ENCODE measurements at places on chromosomes 16 and 17.

- DNase-seq = no peak
Measured at GRCh38 chr17:72515291-72516065, 394.7 kb downstream of the SOX9 start.

- DNase-seq = no peak
Measured at GRCh38 chr17:13337151-13337550, 264.6 kb downstream of the HS3ST3A1 start.

GRCh38 chr16:57192146-57192545 is 6.0 kb downstream of the RSPRY1 start:
- no peak for DNase-seq

DNA sequence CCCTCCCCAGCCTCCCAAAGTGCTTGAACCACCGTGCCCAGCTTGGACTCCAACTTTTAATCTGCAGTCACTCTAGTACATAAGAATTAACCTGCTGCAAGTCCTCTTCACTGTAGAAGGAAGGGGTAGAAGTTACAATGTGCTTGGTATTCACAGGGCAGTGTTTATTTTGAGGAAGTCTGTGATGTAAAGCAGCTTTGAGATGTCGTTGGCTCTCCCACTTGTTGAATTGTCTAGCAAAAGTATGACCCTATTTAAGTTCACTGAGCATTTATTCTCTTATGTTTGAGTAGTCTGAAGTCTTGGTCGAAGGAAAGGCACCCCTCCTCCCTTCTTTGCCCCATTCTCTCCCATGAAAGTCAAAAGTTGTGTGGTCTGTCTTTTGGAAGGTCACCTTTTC is 28.2 kb downstream of the SF3B3 start:
- no peak for DNase-seq

GRCh38 chr16:28879261-28879840 is 1.1 kb downstream of the ATP2A1 start:
- DNase-seq = no peak

- no peak for DNase-seq
Measured at GRCh38 chr17:72167593-72167992, 46.8 kb downstream of the SOX9 start.

- DNase-seq = no peak
Measured at GRCh38 chr16:83878838-83879237, 20.1 kb upstream of the MLYCD start.

DNA sequence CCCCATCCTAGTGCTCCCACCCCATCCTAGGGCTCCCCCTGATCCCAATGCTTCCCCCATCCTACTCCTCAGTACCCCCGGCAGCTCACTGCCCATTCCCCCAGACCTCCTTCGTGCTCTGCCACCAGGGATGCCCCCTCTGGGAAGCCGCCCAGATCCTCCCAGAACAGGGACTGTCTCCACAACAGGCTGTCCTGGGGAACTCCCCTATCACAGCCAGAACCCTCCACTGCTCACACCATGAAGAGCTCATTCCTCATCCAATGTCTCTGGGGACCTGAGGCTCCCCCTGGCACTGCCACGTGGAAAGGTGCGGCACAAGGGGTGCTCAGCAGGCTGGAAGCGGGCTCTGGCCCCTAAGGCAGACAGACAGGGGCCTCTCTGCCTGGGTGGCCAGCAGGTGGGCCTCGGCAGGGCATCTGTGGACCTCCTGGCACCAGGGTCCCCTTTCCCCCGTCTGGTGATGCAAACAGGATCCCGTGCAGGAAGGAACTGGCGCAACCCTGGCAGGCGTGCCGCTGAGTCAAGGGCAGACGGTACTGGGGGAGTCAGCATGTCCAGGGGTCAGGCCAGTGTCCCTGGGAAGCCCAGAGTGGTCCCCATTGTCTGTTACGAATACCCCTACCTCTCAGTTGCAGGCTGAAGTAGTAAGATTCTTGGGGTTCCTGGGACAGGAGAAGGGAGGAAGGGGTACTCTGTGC is 14.8 kb upstream of the PVALEF start:
- no peak for DNase-seq

DNA sequence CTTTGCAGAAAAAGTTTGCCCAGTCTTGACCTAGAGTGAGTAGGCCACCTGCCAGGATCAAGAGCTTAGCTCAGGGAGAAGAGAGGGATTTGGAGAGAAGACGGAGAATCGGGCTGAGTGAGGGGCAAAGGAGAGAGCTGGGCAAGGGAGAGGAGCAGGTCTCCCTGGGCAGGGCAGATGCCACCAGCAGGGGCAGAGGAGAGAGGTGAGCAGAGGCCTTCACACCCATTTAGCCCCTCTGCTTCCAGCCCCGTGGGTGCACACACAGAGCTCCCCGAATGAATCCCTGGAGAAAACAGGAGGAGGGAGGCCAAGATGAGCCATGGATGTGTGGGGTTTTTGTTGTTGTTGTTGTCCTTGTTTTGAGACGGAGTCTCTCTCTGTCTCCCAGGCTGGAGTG is 29.2 kb downstream of the TBX4 start:
- DNase-seq = no peak

DNA sequence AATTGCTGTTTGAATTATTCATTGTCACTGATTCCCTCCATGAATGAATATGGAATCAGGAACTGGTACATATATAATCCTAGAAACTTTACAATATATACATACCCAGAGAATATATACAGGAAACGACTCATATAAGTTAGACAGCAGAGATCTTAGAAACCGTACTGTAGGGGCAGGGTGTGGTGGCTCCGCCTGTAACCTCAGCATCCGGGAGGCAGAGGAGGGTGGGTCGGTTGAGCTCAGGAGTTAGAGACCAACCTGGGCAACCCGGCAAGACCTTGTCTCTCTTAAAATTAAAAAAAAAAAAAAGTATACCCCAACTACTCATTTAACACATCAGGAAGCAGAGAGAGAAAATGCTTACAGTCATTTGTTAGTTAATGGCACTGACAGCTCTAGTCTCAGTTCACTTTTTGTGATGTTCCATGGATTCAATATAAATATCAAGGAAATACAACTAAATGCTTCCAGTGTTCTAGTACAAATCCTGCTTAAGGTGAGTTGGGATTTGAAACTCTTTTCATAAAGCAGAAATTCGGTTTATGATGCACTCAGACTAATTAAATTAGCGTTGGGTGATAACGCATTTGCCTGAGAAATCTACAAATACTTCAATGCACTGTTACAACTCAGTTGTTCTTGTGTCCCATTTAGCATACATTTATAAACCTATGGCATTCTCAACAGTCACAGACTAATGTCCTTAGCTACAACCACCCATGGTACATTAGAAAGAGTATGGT is 5.6 kb downstream of the GLG1 start:
- peak; percentile 41 for DNase-seq

DNA sequence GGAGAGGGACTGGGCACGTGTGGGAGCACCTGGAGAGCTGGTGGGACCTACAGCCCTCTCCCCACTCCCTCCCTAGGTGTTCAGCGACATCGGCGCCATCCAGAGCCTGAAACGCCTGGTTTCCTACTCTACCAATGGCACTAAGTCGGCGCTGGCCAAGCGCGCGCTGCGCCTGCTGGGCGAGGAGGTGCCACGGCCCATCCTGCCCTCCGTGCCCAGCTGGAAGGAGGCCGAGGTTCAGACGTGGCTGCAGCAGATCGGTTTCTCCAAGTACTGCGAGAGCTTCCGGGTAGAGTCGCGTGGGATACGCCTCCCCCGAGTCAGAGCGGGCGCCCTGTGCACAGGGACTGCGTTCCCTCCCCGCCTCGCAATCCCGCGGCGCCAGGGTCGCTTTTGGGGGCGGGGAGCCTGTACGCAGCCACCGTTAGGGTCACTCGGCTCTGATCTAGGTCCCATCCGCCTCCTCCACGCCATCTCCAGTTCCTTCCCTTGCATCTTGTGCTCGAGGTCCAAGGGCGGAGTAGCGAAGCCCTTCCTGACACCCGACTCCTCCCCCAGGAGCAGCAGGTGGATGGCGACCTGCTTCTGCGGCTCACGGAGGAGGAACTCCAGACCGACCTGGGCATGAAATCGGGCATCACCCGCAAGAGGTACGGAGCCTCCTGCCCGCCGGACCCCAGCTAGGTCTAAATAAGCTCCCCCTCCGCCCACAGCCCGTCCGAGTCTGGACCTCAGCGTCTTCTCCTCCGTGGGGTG is 13.0 kb downstream of the SARM1 start:
- peak; percentile 25 for DNase-seq

DNA sequence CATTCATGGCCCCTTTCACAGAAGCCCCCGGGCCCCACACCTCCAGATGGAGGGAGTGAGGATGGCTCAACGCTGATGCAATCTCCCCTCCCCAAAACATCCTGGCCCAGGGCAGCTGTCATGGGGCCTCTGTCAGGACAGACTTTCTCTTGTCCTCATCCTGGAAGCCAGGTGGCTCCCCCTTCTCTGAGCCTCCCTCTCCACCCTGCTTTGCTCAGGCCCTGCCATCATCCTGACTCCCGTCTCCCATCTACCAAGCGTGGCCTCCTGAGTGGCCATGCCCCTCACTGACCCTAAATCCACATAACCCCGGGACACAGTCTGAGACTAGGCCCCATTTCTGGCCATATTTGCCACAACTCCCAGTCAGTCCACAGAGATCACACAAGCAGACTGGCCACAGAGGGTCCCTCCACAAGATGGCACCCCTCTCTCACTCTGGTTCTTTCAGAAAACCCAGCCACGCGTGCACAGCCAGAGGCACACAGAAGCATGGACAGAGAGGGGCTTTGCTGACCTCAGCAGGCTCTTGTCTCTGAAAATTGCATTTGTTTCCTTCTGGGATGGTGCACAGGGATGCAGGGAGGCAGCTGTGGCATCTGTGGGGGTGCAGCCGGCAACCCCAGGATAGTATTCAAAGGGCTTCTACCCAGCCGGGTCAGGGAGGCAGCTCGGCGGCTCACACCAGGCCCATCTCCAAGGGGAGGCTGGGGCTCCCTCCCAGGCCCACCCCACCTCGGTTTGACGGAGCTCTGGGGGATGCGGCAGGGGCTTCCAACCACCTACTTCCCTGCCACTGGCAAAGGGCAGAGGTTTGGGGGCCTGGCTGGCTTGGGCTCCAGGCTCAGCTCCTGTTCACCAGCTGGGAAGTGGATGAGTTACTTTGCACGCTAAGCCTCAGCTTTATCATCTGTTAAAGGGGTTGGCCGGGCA is 16.9 kb downstream of the DOC2B start:
- DNase-seq = no peak

DNA sequence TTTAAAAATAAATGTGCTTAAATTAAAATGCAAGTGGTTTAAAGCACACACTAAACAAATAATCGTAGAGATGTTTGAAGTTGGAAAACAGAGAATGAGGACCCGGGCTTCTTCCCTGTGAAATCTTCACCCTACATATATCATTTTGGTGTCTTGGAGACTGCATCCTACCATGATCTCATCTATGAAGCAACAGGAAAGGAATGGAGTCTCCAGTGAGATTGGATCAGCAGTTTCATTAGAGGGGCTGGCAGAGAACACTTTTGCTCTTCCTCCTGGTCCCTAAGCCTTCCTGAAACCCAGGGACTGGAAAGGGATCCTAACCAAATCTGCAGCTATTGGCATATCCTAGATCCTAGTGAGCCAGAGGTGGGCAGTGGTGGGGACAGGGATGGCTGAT is 85.0 kb downstream of the GRIN2A start:
- DNase-seq = no peak

DNA sequence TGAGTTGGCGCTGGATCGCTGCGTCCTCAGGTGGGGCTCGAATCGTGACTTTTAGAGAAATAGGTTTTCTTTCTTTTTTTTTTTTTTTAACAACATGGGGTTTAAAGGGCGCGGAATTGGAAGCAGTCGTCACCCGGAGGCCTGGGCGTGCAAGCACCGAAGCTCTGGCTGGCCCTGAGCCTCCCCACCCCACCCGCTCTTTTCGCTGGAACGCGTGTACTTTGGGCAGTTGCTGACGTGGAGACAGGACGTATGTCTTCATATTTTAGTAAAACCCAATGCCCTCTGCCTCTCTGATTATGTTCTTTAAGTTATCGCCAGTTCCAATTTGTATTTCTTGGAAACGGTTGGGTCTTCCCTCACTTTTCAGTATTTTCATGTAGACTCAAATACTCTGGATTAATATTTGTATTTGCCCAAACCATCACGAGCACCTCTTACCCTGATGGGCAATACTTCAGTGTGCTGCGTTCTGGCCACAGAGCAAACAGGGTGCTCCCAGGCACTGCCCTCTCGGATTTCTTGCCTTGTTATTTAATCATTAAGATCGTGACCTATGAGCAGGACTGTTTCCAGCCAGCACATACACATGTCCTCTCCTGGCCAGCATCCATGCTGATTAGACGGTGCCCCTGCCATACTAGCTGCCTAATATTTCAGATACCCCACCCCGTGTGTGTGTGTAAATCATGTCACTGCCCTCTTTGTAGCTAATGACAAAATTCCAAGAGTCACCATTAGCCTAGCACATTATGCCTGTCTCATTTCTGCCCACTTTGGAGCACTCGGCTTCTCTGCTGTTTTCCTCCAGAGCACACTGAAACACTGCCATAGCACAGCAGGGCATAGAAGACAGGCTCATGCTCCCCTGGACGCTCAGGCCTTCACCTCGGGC is 805 bp upstream of the C16orf95 start:
- DNase-seq = no peak

- DNase-seq = no peak
Measured at GRCh38 chr16:79977940-79978836, 377.7 kb upstream of the MAF start.

- no peak for DNase-seq
Measured at GRCh38 chr16:53678756-53679343, 24.8 kb downstream of the RPGRIP1L start.

DNA sequence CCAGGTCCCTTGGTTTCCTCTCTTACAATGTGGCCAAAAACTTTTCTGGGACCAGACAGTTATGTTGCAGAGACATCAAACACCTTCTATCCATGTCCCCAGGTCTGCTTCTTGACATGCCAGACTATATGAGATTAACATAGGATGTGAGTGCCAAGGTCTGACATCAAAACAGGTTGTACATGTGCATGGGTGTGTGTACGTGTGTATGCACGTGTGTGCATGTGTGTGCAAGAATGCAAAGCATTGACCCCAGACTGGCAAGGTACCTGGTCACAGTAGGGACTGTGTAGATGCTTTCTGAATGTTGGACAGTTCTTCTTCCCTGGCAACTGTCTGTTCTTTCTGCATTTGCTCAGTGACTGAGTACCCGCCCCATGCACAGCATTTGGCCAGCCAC is 85.6 kb downstream of the NDE1 start:
- DNase-seq = no peak

GRCh38 chr17:65595071-65595656 is 33.7 kb upstream of the AXIN2 start:
- DNase-seq = no peak

- DNase-seq = no peak
Measured at GRCh38 chr17:33888455-33888854, 366.6 kb upstream of the CCL2 start.

DNA sequence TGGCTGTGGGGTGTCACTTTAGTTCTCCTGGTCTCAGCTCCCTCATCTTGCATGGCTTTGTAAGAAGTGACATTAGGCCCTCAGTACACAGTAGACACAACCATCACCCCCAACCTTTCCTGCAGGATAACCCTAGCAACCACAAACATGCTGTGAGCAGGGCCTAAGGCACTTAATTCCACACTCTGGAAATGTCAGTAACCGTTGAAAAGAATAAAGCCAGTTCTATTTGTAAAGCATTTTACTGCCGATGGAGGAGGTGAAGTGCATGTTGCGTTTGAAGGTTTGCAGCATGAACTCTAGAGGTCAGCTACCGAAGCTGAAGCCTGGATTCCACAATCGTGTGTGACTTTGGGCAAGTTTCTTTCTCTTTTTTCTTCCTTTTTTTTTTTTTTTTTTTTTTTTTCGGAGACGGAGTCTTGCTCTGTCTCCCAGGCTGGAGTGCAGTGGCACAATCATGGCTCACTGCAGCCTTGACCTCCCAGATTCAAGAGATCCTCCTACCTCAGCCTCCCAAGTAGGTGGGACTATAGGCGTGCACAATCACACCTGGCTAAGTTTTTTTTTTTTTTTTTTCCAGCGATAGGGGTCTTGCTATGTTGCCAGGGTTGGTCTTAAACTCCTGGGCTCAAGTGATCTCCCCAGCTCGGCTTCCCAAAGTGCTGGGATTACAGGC is 26.1 kb upstream of the TOB1 start:
- no peak for DNase-seq

Data from activated T-helper 1 cell treated with anti-CD3 and anti-CD28 coated beads, Interleukin-2, amount 50 U/mL, for 16 hours (primary cell).